ENCODE measurements at places on chromosomes 4 and X.

GRCh38 chr4:173573725-173574124, 43.7 kb upstream of the HAND2 start:
- DNase-seq: no peak

DNA sequence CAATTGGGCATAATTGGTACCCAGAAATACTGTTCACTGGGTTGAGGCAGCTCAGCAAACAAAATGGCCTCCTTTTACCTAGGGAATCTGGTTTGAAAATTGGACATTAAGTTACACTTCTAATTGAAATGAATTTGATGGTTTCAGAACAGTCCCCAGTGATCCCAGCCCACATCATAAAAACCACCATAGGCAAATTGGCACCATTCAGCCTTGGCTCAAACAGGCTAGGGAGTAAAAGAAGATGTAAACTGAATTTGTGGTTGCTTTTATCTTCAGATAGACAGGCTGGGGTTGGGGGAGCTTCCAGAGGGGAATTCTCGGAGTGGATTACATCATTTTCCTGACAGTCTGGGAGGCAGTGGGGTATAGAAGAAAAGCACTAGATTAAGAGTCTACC, 576.5 kb downstream of the MID1IP1 start:
- no peak for DNase-seq

GRCh38 chr4:55258152-55258865, 87.7 kb upstream of the SRD5A3 start:
- no peak for DNase-seq

DNA sequence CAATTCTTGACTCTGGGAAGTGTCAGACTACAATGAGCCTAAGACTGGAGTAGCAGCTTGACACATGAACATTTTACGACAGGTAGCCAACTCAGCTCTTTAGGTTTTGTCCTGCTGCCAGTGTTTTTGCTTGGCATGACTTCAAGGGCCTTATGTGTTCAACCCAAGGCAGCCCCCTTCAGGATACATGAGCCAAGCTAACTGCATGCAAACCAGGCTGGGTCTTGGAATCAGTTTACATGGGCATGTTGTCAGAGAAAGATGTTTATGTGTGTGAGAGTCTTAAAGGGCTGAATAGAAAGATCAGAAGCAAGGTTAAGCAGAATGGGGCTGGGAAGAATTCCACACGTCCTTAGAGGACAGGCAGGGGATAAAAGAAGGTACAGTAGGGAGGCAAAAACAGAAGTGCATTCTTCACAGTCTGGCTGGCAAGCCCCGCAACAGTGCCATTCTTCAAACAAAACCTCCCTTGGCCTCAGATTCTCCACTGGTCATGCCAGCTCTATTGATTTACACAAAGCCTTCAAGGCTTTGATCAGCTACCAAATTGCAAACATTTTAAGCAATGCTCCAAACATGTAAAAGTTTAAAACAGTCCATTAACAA, 97.3 kb downstream of the NKX6-1 start:
- DNase-seq: no peak

DNA sequence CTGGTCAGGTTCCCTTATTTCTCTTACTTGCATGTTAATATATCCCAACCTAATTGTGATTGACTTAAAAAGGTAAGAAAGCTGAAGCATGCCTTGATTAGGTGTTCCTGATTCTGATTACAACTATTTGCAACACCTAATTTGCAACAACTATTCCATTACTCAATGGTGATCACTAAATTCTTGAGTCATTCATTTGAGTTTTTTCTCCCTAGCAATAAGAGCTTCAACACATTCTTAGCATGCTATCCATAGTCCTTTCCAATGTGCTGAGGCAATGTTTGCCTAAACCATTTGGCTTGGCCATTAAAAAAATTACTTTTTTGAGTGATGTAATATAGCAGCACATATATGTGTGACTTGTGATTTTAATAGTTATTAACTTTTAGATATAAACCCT, 851.4 kb downstream of the TRAM1L1 start:
- no peak for DNase-seq

All from NCI-H1417 treated with DMSO at 0.1 percent for 48 hours (cell line).